Osteocyte (in vitro differentiated cells): ENCODE measurements at places on chromosomes 5 and 9.

- no peak for DNase-seq
- H3K27ac ChIP-seq = no peak overlapping the region
- H3K36me3 ChIP-seq = peaks cover 27% of the 10 kb centered on the region
- H3K27me3 ChIP-seq = no peaks in the 10 kb centered on the region
These were observed 7.7 kb downstream of the MED27 start for GRCh38 chr9:132071847-132072507.

DNA sequence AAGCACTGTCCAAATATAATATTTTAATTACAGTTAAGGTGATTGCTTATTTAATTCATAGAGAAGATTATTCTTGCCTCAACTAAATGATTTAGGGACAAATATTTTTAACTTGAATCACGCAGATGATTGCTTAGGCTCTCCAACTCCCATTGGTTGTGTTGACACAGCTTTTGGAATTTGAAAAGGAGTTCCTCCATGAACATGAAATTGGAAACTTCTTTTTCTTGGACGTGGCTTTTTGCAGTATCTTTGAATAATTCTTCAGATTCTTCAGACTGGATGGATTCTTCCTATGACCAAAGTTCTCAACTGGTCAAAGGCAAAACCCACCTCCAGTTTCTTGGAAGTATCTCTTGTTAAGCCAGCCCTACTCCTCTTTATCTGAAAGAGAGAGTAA is 456.4 kb upstream of the KLF4 start:
- no peaks in the 10 kb centered on the region for H3K36me3 ChIP-seq
- no peak overlapping the region for H3K27ac ChIP-seq
- H3K27me3 ChIP-seq = no peaks in the 10 kb centered on the region
- no peak for DNase-seq
- peaks cover 13% of the 10 kb centered on the region for H3K4me1 ChIP-seq

DNA sequence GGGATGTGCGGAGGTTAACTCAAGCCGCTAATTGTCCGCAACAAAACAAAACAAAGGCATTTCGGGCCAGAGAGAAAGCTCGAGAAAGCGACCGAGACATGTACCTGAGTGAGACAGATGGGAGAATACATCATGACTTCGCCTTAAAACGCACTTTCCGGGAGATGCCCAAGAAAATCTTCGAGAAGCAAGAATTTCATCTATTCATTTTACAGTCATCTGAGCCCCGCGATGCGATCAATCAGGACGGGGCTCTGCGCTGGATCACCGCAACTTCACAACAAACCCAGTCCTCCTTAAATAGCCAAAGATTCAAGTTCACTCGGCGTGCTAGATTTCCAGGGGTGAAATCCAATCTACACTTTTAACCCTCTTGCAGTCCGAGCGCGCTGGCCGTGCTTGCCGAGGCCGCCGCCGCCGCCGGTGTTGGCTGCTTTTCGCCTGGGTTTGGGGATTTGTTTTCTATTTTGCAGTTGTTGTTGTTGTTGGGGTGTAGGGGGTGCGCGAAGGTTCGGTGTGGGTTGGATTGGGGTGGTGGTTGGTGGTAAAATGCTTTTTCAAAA is 482 bp downstream of the NFIB start:
- H3K36me3 ChIP-seq = no peaks in the 10 kb centered on the region
- H3K4me1 ChIP-seq = peaks cover 45% of the 10 kb centered on the region
- H3K4me3 ChIP-seq = peak overlapping the region; percentile 91
- H3K27me3 ChIP-seq = no peaks in the 10 kb centered on the region

GRCh38 chr5:93831449-93831848 is 90.0 kb upstream of the POU5F2 start:
- no peaks in the 10 kb centered on the region for H3K27me3 ChIP-seq
- peaks cover 5% of the 10 kb centered on the region for H3K36me3 ChIP-seq
- no peak overlapping the region for H3K4me3 ChIP-seq
- H3K4me1 ChIP-seq = peaks cover 4% of the 10 kb centered on the region
- DNase-seq = no peak

GRCh38 chr9:27413511-27414219 is 110.4 kb upstream of the IFNK start:
- peaks cover 23% of the 10 kb centered on the region for H3K4me1 ChIP-seq
- no peak for DNase-seq

DNA sequence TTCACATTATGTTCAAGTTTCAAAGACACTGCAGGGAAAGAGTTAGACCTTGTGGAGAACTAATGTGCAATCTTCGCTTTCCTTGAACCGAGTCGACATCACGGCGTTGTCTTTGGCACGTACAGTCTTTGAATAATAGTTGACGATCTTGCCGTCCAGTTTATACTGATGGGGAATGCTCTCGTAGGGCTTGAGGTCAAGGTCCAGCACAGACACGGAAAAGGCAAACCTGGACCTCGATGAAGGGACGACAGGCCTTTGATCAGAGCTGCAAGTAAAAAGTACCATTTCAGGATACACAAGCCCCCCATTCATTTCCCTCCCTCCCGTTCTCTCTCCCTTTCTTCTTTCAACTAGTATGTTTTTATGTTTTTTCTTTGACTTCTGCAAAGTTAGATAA is 54.1 kb downstream of the IPPK start:
- no peak overlapping the region for H3K4me3 ChIP-seq
- peak; percentile 64 for DNase-seq
- no peaks in the 10 kb centered on the region for H3K27me3 ChIP-seq

GRCh38 chr5:149654883-149655505 is 73.7 kb downstream of the ARHGEF37 start:
- no peaks in the 10 kb centered on the region for H3K4me1 ChIP-seq
- no peak overlapping the region for H3K4me3 ChIP-seq
- no peaks in the 10 kb centered on the region for H3K36me3 ChIP-seq
